Tongue (tissue), 3 donors: ENCODE measurements at places on chromosomes 5 and 9. TPM values are rescaled to one million over a fixed set of nuclear protein-coding genes. Genes with fewer than 3 reads are reported as not detected.

DNA sequence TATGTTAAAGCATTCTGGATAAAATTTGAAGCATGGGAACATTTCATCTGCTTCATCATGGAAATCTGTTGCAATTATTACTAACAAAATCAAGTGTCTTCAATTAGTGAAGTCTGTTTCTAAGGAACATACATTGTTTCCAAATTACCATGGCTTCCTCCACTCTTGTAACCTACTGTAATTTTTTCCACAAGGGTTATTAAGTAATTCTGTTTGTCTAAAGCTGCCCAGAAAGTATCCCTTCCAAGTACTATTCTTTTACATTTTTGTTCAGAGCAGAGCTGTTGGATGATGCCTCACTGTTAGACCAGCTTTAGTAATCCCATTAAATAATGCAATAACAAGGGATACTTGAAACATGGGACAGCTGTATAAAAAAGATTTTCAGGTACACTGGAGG is 483.5 kb upstream of the CD180 start:
- DNase-seq: peak; percentile 35

DNA sequence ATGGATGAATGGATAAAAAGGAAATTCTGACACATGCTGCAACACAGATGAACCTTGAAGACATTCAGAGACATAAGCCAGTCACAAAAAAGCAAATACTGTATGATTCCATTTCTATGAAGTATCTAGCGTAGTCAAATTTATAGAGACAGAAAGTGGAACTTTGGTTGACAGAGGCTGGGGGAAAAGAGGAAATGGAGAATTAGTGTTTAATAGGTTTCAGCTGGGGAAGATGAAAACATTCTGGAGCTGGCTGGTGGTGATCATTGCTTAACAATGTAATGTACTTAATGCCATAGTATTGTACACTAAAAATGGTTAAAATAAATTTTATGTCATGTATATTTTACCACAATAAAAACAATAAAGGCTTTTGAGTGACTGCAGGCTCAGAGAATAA is 24.2 kb downstream of the PPIC start:
- DNase-seq: peak; percentile 10

SLCO6A1 gene
- total RNA-seq: not detected

ADAM19 gene
- 16.5 TPM for total RNA-seq

DNA sequence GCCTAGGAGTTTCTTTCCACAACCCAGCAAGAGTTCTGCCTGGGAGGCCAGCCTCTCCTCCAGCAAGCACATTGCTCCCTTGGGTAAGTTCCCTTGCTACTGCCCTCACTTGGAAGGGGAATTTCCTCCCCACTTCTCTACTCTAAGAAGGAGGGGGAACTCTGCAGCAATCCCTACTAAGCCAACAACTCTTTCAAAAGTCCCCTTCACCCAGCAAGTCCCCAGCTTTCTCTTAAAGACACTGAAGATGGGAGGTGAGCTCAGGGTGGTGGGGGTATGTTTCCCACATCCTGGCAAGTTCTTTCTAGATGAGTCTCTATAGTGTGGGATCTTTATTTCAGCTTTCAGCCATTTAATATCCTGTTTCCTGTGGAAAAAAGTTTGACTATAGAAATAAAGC is 49.0 kb downstream of the PDE8B start:
- DNase-seq: no peak

IRGM gene
- total RNA-seq: not detected

- peak; percentile 34 for DNase-seq
Measured at GRCh38 chr9:126536131-126536530, 77.6 kb upstream of the LMX1B start.

ZNF608 gene
- 37.8 TPM for total RNA-seq

- no peak for DNase-seq
Measured at GRCh38 chr5:14004598-14005394, 60.3 kb upstream of the DNAH5 start.

DNA sequence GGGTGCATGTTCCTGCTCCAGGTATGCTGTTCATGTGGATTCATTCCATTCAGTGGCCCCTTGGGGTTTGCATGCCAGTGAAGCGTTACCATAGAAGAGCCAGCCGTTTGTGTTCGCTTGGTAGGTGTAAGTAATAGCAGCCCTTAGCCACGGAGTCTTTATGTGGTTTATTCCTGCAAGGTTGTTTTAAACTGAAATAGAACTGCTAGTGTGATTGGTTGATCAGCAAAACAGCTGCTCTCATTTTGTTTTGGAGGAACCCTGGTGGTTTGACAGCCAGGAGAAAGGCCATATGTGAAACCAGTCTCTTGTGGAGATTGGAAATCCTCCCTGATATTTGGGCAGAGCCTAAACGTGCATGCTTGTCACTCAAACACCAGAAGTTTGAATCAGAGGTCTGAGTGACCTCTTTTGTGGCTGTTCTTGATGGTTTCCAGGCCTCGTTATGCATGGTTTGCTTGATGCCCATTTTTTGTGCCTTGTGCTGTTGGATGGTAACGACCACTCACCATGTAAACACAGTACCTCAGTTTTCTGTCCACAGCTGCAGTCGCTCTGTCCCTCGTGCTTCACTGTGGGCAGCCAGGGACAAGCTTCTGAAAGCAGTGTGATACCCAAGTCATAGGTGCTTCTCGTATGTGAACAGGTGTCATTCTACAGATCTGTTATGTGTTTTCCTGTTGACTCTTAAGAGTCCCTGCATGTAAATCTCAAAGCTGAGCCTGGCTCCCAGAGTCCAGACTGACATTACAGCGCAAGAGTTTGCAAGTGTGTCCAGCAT is 58.3 kb upstream of the NXNL2 start:
- DNase-seq: peak; percentile 23

- DNase-seq: no peak
Measured at GRCh38 chr9:30970812-30971211, 1413.6 kb upstream of the ACO1 start.

DNA sequence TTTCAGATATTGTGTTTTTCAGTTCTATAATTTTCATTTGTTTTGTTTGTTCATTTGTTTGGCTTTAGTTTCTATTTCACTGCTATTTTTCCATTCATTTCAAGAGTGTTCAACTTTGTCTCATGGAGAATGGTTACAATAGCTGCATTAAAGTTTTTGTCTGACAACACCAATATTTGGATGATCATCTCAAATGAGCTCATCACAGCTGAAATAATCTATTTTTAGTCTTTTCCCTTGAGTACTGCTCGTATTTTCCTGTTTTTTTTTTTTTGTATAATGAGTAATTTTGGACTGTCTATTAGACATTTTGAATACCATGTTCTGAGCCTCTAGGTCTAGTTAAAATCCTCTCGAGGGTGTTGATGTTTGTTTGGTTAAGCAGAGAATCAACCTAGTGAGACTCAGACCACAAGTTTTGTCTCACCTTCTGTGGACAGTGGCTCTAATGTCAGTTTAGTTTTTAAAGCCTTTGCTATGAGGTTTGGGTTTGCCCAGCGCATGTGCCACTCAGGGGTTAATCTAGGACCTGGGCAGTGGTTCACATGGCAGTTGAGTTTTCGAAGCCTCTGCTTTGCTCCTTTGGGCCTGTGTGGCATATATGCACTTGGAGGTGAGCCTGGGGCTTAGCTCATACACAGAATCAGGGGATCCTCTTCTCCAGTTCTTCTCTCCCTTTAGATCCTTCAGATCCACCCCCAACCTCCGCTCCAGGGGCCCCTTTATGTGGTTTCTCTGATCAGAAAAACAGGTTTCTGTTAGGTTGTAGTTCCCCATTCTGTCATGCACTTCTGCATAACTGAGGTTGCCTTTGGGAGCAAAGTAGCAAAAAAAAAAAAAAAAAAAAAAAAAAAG is 79.8 kb downstream of the ARSB start:
- peak; percentile 34 for DNase-seq

- no peak for DNase-seq
Measured at GRCh38 chr5:162190-162564, 29.1 kb upstream of the LRRC14B start.

FOXD4L5 gene
- total RNA-seq: not detected

DNA sequence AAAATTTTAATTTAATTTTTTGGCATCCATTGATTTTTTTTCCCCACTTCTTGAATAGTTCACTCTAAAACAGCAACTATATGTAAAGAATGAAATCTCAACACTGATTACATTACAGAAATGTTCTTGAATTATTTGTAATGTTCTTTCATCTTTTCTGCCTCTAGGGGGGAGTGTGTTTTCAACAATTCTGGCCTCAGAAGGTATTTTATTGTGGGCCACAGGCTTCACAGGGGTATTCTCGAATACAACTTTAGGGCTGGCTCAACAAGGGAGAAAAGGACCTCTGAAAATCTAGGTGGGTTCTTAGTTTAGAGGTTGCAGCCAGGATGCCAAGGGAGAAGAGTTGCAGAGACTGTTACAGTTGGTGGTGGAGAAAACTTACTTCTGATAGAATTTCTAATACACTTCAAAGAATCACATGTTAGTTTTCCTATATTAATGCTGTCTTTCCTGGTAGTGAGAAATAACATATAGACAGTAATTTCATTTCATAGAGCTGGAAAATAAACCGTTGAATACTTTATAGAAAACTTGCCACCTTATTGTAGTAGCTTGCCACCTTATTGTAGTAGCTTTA is 3.6 kb upstream of the NPR3 start:
- peak; percentile 70 for DNase-seq

PTGS1 gene
- 5.0 TPM for total RNA-seq

DNA sequence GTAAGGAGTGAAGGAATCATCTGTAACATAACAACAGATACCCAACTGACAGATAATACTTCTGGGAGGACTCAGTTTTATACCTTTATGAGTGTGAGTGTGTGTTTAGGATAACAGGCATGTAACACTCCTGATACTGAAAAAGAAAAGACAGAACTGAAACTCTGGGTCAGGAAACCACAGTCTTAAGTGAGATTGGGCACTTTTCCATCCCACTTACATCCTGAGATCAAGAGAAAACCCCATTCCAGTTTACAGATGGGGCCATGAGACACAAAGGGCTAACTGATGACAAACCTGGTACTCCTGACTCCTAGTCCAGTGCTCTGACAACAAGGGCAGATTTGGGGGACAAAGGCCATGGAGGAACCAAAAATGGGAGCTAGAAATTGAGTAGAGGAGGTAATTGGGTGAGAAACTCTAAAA is 18.0 kb downstream of the IL5 start:
- no peak for DNase-seq

DNA sequence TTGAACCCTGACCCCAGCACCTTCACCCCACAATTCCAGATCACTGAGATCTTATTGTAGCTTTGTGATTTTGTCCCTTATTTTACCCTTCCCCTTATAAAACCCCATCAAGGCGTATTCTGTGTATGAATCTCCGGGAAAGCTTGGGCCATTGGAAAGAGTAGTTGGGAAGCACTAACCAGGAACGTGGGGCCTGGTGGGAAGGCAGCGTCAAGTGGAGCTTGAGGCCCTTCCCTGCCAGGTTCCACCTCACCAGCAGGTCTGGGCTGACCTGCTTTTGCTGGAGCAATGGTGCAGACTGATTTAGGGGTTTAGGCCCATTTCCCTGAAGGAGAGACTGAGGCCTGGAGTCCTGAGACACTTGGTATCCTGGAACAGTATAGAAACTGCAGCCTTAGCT is 9.3 kb downstream of the PHF2 start:
- no peak for DNase-seq

GRCh38 chr9:133572821-133573361 is 36.3 kb downstream of the FAM163B start:
- DNase-seq: peak; percentile 87

GRCh38 chr9:27487128-27487640 is 36.9 kb upstream of the IFNK start:
- DNase-seq: no peak

- peak; percentile 86 for DNase-seq
Measured at GRCh38 chr9:92607773-92608172, 62.2 kb downstream of the IPPK start.

ATP10B gene
- 4.3 TPM for total RNA-seq

STKLD1 gene
- total RNA-seq: 0.41 TPM

DNA sequence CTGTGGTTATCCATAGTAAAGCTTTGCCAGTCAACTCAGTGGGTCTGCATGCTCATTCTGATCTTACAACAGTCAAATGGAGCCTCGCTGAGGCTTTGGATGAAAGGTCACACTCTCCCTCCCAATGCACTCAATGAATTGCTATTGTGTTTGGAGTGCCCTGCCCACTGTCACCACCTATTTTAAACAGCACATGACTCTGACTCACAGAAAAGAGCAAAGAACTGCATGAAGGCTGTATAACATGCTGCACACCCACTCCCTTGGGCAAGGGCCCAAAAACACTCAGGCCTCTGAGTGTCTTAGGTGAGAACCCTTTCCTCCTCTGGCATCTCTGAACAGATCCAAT is 118.7 kb upstream of the CCDC112 start:
- peak; percentile 38 for DNase-seq

DNA sequence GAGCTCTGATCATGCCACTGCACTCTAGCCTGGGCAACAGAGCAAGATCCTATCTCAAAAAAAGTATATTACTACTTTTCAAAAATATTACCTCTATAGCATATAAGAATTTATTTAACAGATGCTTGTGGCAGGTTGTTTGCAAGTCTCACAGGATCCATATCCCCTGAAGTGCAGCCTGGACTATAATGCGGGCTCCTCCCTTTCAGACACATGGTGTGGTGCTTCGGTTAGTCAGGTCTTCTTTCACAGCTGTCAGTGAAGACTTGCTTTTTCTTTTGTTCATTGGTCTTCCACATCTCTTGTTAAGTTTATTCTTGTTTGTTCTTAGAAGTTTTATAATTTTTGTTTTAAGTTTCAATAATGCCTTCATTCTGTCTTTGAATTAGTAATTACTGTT is 9.4 kb upstream of the HRCT1 start:
- DNase-seq: no peak

FAM13B gene
- 48.2 TPM for total RNA-seq

DNA sequence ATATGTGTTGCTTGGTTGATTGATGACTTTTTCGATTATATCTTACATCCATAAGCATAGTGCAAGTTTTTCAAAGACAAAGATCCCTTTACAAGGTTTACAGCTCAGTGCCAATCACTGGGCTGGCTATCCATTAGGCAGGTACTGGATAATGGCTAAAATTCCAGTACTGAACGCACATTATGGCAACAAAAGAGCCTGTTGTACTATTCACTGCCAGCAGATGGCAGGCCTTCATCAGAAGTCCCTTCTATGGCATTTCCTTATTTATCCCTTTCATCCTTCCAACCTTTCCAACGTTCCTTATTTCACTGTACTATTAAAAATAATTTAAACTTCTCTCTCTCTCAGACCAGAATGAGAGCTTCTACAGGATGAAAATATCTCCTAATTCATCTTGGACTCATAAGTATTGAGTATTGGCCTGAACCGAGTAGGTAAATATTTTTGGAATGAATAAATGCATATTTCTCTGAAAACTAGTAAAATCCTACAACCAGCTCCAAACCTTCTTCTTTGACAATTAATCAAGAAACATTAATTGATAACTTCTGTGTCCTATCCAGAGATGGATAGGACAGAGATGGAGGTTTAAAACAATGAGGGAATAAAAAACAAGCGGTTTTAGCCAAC is 6.7 kb upstream of the WNT8A start:
- DNase-seq: peak; percentile 78

DNA sequence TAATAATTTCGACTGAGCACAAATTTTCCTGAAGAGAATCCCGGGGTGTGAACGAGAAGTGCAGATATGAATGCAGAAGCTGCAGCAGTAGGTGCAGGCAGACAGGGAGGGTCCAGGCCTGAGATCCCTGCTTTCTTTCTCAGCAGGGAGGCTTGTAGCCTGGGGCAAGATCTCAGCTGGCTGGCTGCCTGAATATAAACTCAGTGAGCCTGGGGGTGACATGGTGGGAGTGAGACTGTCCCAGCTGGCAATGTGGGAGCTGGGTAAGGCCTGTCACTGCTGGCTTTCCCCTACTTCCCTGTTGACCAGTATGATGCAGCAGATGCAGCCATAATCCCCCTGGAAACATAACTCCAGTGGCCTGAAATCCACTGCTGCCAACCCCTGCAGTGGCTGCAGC is 325.2 kb downstream of the CETN3 start:
- no peak for DNase-seq

RNF183 gene
- 0.21 TPM for total RNA-seq
